HuH-7.5 (cell line): ENCODE measurements at places on chromosomes 1 and 21.

DNA sequence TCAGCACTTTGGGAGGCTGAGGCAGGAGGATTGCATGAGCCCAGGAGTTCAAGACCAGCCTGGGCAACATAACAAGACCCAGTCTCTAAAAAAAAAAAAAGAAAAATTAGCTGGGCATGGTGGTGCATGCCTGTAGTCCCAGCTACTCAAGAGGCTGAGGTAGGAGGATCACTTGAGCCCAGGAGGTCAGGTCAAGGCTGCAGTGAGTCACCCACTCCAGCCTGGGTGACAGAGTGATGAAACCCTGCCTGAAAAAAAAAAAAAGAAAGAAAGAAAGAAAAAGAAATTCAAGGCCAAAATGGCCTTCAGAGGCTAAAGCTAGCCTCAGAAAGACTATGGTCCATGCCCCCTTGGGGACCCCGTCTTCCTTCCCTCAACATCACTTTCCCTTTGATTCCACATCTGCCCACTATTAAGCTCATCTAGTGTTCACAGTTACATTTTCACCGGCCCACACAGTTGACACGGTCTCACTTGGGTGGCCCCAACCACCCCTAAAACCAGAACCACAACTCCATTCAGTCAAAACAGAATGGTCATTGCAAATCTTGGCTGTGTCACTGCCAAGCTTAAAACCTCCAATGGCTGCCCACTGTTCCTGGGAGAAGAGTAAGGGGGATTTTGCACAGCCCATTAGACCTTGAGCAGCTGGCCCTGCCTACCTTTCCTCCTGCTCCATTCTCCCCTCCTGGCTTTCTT lies 2.1 kb upstream of the CAPN8 start:
- no peak for DNase-seq

DNA sequence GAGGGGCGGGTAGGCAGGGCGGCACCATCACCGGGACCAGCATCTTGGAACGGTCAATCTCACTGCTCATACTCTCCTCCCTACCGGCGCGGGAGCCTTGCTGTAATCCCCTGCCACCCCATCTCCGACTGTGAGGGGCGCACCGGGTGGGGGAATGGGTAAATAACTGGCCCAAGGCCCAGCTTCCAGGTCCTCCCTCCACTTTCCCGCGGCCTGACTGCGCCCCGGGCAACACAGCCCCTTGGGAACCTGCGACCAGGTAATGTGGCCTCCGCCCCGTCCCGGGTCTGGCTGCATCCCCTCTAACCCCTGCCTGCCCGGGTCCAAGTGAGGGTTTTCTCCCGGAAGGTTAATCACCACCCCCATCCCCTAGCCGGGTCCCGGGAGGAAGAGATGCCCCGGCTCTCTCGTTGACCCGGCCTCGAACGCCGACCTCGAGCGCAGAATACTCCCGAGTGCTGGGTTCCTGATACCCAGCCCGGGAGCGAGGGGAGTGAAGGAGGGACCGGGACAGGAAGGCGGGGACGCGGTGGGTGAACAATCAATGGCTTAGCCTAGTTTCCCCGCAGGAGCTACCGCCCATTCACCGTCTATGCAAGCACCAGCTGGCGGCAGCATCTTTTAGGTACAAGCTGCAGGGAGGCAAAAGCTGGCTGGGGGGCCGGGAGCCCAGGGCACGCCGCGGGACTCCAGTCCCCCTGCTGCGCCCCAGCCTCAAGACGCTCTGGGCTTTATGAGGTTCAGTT lies 5.9 kb upstream of the LHX9 start:
- DNase-seq = no peak

DNA sequence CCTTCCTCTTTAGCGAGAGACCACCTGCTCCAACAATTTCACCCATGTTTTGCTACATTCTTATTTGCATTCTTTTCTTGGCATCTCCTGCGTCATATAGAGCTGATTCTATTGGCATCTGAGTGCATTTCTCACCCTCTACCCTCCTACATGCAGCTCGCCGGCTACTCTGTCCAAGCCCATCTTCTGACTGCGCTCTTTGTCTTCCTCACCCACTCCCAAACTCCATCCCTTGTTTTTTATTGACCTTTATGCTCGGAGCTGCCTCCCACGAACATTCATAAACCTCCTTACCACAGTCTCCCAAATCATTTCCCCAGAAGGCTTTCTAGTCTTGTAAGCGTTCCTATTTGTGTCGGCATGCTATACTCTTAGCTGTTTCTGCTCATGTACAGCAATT lies 33.6 kb upstream of the FMN2 start:
- no peak for DNase-seq

DNA sequence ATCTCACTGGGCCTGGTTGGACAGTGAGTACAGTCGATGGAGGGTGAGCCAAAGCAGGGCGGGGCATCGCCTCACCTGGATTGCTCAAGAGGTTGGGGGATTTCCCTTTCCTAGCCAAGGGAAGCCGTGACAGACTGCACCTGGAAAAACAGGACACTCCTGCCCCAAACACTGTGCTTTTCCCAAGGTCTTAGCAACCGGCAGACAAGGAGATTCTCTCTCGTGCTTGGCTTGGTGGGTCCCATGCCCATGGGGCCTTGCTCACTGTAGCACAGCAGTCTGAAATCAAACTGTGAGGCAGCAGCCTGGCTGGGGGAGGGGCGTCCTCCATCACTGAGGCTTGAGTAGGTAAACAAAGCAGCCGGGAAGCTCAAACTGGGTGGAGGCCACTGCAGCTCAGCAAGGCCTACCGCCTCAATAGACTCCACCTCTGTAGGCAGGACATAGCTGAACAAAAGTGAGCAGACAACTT lies 11.3 kb downstream of the C1orf105 start:
- DNase-seq = no peak

DNA sequence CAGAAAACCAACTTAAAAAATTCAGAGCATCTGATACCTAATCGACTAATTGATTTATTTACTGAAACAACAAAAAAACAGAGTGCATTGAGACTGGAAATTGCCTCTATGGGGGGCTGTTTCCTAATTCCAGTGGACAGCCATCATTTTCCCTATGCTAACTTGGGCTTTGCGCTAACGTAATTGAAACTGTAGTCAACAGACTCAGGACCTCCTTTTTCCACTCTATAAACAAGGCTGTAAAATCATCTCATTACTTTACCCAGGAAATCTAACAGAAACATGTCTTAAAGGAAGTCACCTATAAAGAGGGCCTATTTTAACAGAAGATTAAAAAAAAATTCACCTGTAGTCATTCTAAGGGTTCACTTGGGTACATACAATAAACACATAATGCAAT lies 2.1 kb downstream of the ERG start:
- no peak for DNase-seq

- DNase-seq = no peak
These were observed 199.0 kb downstream of the OLFM3 start for GRCh38 chr1:101797722-101798121.
